ENCODE measurements at places on chromosomes 6 and 20.

DNA sequence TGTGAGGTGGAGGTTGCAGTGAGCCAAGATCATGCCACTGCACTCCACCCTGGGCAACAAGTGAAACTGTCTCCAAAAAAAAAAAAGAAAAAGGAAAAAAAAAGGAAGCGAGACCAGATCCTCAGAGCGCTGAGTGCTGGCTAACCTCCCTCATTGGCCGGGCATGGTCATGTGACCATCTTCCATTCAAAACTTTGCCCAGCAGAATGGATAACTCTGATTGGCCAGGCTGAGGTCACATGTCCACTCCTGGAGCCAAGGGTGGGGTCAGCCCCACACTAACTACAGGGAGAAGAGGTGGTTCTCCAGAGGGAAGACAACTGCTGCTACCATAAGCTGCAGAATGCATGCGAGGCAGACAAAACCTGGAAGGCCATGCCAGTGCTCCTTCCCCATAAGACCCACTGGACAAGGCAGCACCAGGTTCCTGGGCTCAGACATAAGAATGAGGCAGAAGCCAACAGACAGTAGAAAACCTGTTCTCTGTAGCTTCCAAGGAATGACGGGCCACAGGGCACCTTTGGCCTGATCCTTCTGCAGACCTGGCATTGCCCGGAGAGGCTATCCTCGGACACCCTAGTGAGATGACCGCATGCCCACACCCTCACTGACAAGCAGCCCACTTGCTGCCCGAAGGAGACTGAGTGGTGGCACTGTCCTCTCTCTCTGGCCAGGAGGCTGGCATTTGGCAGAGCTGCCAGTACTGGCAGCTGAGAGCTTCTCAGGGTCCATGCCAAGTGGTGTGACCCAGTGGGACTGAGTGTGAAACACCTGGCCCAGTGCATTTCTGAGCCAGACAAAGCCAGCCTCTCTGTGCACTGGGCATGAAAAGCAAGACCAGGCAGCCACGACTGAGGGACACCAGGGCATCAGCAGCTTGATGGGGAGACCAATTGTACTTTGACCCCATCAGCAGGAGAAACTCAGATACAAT, 311.9 kb upstream of the SULF2 start:
- peak; percentile 50 for DNase-seq

- DNase-seq = no peak
Measured at GRCh38 chr6:27795697-27796494, 116.3 kb downstream of the OR2B2 start.

DNA sequence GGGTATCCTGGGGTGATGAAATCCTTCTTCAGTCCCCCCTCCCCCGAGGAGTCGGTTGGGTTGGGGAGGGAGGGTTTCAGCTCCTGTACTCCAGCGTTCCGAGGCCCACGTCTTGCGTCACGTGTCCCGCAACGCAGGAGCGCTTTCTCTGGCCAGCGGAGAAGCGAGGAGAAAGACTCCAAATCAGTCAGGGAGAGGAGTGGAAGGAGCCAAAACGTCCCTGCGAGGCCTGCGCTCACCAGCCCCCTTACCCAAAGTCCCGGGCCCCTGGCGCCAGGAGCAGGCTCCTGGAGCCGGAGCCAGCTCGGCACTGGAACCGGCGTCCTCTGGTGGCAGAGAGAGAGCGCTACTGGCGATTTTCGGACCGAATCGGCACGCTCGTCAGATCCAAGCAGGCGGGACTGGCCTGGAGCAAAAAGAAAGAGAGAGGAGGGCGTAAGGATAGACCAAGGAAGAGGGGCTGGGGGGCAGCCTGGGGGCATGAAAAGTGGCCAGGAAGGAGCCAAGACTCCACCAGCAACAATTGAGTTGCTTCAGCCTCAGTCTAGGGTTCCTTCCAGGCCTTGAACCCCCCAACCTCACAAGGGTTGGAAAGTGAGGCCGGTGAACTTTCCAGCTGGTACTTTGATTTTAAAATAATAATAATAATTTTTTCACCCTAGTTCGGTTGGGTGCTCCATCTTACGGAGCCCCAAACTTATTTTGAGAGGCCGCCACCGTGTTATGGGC, at the start of gene GNAS:
Gene GNAS, plus strand, starts transcription at position 174 of the 729 bp plus-strand sequence.
- DNase-seq = peak; percentile 80

- no peak for DNase-seq
Measured at GRCh38 chr6:72626126-72626525, 4.3 kb downstream of the KCNQ5 start.

DNA sequence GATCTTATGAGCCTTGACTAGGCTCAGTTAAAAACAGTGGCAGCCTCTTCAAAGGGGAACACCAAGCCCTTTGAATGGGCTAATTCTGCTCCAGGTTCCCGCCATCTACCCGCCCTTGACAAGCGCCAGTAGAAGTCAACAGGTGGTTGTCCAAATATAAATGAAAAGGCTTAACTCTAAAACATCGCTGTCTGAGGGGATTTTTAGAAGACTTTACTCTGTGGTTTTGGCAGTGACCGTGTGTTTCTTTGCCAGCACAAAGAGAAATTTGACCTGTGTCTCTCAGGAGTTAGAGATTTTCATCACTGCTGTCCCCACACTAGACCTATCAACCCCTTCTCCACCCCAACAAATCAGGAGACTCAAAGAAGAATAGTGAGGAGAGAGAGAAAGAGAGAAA, 19.8 kb upstream of the SIM1 start:
- no peak for DNase-seq

GRCh38 chr6:116556814-116557415, 3.4 kb downstream of the CALHM4 start:
- DNase-seq = no peak

- DNase-seq = peak; percentile 78
Measured at GRCh38 chr20:34129518-34130162, 17.6 kb upstream of the EIF2S2 start.

- DNase-seq = no peak
Measured at GRCh38 chr6:136720045-136720770, 72.1 kb downstream of the MAP3K5 start.

GRCh38 chr20:50146214-50146613, 7.3 kb downstream of the PEDS1 start:
- no peak for DNase-seq

GRCh38 chr6:149925253-149925973, 2.5 kb upstream of the RAET1G start:
- peak; percentile 60 for DNase-seq

GRCh38 chr20:6034134-6034969, 19.5 kb downstream of the LRRN4 start:
- DNase-seq = no peak

- no peak for DNase-seq
Measured at GRCh38 chr20:419556-420165, 11.6 kb downstream of the RBCK1 start.

DNA sequence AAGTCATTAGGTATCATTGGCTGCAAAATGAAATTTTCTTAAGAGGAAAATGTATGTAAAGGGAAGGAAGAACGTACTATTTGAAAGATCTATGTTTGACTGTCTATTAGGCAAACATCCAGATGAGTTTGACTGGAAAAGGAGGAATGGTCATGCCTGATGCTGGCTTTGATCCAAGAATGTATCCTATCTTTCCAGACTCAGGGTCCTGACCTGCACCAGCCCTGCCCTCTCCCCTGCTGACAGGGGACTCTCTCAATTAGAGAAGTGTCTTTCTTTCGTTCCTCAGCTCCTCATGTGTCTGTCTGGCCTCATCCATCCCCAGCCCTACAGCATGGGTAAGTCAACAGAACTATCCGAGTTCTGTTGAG, 21.9 kb upstream of the SH3BGRL2 start:
- DNase-seq = no peak

DNA sequence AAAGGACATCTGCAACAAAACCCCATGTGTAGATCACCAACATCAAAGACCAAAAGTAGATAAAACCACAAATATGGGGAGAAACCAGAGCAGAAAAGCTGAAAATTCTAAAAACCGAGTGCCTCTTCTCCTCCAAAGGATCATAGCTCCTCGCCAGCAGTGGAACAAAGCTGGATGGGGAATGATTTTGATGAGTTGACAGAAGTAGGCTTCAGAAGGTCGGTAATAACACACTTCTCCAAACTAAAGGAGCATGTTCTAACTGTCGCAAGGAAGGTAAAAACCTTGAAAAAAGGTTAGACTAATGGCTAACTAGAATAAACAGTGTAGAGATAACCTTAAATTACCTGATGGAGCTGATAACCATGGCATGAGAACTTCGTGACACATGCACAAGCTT, 109.9 kb upstream of the SYNCRIP start:
- DNase-seq = no peak

GRCh38 chr20:52303281-52303950, 111.8 kb upstream of the ZFP64 start:
- no peak for DNase-seq

DNA sequence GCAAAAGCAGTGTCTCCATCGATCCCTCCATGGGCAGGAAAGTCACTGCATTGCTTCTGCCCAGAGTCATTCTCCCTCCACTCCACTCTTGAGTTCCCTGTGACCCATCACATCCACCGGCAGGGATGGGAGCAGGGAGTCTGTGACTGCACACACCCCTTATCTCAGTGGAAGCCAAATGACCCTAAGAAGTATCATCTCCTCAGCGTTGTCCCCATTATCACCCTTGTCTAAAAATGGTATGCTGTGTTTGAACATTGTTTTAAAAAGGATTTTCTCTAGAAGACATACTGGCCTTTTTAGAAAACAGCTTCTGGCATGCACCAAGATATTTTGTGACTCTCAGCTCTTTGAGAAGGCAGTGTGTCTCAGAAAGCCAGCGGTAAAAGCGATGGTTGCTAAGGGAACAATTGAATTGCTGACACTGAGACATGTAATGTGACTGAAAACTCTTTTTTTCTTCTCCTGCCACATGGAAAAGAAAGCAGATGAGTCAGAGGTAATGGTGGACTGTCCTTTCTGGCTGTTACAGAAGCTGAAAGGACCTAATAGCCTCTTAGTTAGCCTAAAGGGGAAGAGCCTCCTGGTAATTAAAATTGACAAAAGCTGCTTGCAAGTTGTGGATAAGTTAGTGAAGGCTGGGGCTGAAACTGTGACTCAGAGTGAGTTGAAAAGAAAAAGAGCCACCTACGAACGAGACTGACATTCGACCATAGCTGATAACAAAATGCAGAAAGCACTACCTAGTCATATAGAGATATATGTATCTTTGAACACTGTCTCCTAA, 120.5 kb downstream of the MAP3K7 start:
- DNase-seq = no peak

DNA sequence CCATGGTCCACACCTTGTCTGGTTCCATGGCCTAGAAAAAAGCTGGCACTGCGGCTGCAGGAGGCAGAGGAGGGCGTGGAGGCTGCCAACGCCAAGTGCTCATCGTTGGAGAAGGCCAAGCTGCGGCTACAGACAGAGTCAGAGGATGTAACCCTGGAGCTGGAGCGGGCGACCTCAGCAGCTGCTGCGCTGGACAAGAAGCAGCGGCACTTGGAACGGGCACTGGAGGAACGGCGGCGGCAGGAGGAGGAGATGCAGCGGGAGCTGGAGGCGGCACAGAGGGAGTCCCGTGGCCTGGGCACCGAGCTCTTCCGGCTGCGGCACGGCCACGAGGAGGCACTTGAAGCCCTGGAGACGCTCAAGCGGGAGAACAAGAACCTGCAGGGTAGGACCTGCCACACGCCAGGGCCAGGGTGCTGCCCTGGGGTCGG, 43.4 kb downstream of the MYH7B start:
- no peak for DNase-seq

DNA sequence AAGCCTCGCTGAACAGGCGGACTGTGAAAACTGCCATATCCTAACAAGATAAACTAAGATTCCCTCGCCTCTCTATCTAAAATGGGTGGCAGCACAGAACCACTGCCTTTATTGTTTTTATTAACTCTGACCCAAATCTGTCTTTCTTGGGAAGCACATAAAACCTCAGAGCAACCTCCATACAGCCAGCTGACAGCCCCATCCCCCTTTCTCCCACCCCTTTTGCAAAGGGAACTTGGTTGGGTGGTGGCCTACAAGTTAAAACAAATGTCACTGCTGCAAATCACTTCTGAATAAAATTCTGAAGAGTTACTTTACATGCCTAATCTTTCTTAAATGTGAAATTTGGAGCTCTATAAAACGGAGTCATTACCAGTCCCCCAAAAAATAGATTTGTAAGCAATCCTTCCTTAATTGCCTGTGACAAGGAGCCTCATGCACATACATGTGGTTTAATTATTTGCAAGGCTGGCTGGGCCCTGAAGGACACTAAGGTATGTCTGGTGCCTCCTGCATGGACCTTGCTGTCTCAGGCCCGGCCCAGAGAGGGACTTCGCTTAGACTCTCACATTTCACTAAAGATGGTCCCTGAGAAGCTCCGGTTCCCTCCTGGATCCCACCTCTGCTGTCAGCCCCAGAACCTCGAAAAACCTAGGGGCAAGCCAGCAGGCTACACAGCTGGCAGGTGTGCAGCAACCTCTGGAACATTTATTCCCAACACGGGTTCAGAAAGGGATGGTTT, 21.7 kb downstream of the PXDC1 start:
- DNase-seq = no peak

- no peak for DNase-seq
Measured at GRCh38 chr20:46056970-46057855, 28.2 kb downstream of the SLC12A5 start.

- no peak for DNase-seq
Measured at GRCh38 chr20:23568320-23568970, at the start of gene CST9L. Gene CST9L, minus strand, starts transcription at chr20:23568484. Its CDS starts 34 bp downstream, at chr20:23568450.

GRCh38 chr6:32637219-32637880, at the start of gene HLA-DQA1:
Gene HLA-DQA1, plus strand, starts transcription at chr6:32637406. Its CDS starts 53 bp downstream, at chr6:32637459.
- DNase-seq = no peak

DNA sequence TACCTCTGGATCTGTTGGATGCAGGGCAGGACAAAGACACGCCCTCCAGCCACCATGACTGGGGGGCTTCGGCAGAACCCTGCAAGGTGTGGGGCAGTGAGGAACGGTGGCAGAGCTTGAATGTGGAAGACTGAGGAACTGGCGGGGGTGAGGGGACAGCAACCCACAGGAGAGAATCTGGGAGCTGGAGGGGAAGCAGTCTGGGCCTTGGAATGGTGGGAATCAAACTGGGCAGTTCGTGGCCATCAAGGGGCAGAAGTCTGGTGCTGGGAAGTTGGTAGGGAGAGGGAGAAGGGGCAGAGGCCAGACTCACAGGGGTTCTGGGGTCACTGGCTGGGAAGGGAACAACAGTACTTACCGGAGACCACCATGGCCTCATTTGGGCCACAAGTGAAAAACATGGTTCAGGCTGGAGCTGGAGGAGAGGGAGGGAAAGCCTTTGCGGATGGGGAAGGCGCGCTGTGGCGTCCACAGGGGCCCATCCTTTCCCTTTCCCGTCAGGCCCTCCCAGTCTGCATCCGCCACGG, 635 bp downstream of the FLOT1 start:
- DNase-seq = peak; percentile 65

DNA sequence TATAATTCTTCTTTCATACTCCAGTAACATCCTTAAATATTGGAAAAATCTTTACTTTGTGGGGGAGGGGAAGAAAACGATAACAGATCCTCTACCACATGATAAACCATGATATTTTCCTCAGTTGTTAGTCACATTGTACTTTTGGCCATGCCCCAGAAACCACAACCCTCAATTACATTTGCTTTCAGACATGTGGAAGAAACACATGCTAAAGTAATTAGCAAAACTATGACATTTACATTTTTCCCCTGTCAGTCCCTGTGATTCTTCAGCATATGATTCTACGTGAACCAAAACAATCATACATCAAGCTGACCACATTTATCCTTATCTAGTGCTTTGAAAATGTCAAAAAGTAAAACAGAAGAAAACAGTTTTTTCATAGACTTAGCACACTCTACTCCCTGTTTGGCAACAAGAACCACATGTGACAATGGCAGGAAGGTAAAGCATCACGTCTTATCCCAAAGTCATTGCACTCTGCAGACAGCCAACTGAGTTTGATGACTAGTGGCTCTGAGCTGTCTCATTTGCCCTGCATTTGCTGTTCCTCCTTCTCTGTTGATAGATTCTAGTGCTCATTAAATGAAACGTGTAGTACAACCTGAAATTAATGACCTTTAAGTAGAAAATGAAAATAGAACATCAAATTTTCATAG, 505.8 kb upstream of the MARCKS start:
- no peak for DNase-seq
